ENCODE measurements at places on chromosomes 1 and 21.
A peak's percentile ranks its signal among the peaks of the same experiment; 100 is the strongest.

- DNase-seq: no peak
Measured at GRCh38 chr1:229509576-229509975, 1.4 kb upstream of the NUP133 start.

GRCh38 chr1:5954964-5955363 lies 37.3 kb downstream of the NPHP4 start:
- no peak for DNase-seq

GRCh38 chr1:115365738-115366137 lies 27.7 kb upstream of the NGF start:
- DNase-seq: no peak

DNA sequence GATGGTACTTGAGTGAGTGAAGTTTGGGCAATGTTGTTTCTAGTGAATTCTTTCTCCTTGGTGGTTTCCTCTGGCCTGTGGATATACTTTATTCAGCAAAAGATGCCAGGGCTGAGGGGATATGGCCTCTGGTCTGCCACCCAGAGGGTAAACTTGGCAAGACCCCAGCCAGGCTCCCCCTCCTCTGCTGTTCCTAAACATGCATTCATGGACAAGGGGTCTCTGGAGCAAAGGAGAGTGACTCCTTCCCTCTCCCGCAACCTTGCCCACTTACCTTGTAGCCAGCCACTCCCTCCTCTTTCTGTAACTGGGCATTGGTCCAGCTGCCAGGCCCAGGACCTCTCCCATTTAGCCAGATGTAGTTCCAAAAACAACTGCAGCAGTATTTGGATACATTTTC lies 43.8 kb downstream of the RUNX3 start:
- DNase-seq: no peak

DNA sequence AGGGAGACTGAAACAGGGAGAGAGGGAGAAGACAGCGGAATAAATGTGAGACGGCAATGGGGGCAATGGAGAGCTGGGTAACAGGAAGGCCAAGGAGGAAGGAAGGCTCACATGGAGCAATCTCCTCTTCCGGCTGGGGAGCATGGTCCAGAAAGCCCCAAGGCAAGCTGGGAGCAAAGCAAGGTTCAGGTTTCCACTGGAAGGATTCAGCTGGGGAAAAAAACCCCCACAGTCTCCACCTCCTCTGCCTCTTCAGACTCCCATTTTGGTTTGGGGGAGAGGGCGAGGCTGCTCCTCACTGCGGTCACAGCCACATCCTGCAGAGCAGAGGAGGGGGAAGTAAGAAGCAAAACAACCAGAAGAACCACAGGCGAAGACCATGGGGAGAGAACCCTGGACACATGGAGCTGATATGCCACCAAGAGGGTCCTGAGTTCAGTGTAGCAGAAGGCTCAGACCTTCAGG lies 650 bp downstream of the TNFAIP8L2 start:
- no peak for DNase-seq

DNA sequence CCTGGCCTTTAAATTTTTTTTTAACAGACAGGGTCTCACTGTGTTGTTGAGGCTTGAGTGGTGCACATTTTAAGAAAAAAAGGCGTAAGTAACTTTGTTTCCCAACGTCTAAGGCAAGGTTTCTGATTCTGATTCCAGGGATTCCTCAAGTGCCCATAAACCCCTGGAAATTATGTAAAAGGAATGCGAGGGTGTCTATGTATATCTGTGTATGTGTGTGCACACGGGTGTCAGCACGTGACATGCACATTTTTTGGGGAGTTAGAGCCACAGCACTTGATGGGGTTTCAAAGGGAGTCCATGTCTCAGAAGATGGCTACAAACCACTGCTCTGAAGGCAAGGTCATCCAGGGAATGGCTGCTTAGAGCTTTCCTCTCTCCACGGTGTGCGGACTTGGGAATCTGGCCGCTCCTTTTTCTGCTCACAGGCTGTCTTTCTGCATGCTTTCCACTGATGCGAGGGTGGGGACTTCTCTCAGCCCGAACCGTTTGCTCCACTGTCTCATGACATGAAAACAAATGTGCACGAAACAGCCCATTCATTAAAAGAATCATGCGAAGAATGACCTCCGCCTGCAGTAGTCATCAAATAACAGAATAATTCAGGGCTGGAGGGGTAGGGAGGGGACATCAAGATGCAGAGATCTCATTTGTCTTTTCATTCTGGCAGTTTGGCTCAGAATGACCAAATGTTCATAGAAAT lies 18.7 kb upstream of the RERE start:
- DNase-seq: no peak

DNA sequence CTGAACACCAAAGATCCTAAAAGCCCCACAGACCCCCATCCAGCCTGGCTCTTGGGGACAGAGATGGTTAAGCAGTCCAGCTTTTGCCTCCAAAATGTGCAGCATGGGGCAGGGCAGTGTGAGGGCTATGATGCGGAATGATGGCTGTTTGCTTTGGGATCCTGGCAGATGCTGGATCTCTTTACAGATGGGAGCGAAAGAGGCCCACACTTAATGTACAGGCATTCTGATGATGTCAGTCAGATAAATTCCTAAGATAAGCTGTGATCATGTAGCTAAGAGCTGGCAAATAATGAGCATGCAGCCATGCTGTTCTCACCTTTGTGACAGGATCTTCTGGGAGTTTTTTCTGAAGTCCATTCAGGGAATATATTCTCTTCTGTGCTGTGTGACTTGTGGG lies 17.6 kb upstream of the KCNQ4 start:
- no peak for DNase-seq

DNA sequence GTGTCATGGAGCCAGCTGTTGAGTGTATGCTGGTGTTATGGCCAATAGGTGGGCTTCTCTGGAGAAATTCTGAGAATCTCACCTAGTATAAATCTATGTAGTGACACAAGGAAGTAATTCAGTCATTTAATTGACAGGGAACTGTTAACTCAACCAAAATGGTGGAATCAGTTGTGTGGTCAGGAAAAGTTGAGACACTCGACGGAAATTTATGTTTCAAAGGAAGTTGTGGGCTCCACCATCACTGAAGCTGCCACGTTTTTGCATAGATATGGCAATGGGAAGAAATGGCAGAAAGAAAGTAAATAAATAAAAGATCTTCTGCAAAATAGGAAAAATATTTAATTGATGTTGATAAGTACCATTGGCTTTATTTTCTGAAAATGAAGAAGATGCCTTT lies 84.5 kb downstream of the ATP6V1G3 start:
- no peak for DNase-seq

DNA sequence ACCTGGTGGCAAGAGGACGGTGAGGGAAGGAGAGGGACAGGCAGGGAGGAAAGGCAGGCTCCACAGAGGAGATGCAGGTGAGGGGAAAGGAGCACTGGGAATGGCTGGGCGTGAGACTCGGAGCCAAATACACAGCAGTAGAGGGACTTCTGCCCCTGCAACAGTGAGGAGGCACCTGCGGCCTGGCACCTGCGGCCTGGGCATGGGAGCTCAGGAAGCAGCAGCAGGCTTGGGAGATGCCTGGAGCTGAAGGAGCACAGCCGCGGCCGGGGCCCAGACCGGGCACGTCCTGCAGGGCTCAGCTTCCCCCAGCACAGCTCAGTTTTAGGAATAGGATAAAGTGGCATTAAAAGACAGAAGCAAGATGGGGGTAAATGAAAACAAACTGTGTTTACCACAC lies 20.9 kb upstream of the TSPEAR start:
- no peak for DNase-seq

DNA sequence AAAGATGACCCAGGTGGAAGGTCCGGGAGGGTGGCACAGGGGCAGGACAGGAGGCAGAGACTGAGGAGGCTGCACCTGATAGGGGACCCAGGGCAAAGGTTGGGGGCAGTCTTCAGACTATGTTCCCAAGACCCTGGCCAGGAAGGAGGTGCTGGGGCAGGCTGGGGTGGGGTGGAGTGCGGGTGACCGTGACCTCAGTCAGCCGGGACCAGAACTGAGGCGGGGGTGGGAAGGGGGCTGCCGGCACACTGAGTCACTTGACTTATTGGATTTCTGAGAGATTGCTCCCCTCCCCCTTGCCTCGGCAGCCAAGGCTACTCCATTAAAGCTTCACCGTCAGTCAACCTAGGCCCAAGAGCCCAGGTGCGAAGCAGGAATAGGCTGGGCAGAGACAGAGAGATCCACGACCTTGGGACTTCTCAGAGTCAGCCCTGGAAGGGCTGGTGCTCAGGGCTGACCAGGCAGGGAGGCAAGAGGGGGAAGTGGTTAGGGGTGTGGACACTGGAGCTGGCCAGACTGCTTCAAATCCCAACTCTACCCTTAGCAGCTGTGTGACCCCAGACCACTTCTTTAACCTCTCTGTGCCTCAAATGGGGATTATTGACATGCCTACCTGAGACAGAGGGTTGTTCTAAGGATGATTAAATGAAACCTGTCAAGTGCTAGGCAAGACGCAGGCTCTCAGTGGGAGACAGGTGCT lies 47.9 kb upstream of the LAPTM5 start:
- DNase-seq: no peak

DNA sequence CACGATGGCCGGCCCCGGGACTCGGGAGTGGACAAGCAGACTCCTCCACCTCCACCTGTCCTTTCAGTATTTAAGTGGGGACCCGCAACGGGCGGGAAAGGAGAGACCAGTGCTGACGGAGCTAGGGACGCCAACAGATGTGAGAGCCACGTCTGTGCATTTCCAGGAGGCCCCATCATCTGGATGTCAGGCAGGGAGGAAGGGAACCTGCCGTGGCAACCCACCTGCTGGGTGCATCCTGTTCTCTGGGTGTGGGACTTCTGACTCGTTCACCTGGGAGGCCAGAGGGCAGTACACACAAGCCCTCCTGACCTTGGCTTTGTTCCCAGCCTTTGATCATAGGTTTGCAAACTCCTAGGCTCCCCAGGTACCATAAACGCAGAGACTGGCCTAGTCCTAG lies 5.6 kb upstream of the PCBP3 start:
- no peak for DNase-seq

DNA sequence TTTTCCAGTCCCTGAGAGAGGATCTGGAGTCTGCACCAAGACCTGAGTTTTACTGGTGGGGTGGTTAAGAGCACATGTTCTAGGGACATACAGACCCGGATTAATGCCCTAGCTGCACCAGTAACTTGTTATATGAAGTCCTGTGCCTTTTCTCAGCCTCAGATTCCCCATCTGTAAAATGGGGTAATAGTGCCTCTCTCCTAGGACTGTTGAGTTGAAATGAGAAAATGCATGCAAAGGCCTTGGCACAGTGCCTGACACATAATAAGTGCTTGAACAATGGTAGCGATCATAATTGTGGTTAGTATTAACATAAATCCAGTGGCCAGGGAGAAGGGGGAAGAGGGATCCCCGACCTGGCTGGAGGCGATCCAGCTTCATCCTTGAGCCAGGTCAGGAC lies 12.3 kb downstream of the AHDC1 start:
- DNase-seq: peak; percentile 66

GRCh38 chr1:181128592-181129497 lies 40.3 kb downstream of the IER5 start:
- no peak for DNase-seq

DNA sequence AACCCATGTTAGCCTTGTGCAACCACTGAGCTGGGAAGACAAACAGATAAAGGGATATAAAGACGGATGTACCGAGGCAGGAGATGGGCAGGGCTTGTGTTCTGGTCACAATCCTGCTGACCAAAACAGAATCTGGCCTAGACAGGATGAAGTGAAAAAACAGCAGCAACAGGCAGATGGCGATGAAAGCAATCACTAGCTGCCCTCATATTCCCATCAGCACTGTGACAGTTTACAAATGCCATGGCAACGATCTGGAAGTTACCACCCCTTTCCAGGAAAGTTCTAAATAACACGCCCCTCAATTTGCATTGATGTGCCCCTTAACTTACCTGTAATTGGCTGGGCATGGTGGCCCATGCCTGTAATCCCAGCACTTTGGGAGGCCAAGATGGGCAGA lies 40.6 kb upstream of the CD46 start:
- no peak for DNase-seq

DNA sequence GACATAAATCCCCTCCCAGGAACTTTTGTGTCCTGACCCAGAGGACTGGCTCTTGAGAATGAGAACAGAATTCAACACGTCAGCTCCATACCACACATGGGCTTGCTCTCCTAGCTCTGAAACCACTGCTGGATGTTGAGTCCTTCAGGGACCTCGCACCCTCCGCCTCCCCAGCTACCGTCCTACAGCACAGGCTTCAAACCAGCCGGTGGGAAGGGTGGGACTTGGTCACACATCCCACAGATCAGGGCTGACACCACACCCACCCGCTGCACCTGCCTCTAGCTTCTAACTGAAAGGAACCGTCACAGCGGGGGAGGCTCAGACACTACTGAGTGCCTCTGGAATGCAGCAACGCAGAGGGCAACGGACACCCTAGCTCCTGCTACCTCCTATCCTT lies 24.0 kb downstream of the MRAP start:
- no peak for DNase-seq

GRCh38 chr1:66274634-66275033 lies 259.3 kb upstream of the SGIP1 start:
- DNase-seq: no peak

- DNase-seq: no peak
Measured at GRCh38 chr1:92882819-92883218, 51.0 kb downstream of the RPL5 start.

DNA sequence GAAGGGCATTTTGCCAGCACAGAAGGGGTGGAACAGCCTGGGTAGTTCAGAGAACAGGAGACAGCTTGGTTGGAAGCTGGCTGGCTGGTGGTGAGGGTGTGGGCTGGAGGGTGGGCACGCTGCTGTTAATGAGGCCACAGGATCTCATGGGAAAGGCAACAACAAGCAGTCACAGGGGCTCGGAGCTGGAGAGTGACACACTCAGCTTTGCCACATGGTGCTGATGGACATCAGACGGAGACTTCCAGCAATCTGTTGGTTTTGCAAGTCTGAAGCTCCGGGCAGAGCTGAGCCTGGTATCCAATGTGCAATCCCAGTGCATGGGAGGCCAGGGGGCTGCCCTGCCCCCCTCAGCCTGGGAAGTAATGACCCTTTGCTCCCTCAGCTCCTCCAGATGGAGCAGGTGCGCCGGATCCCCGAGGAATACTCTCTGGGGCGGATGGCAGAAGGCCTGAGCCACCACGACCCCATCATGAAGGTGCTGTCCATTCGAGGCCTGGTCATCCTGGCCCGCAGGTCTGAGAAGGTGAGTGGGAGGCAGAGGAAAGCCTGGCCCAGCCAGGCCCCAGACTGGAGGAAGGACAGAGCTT lies 15.6 kb upstream of the TTC4 start:
- DNase-seq: no peak

- no peak for DNase-seq
Measured at GRCh38 chr1:26317612-26318337, at the start of gene CD52. CD52 (plus strand) TSS chr1:26317958; CDS start chr1:26318018, 60 bp downstream.

DNA sequence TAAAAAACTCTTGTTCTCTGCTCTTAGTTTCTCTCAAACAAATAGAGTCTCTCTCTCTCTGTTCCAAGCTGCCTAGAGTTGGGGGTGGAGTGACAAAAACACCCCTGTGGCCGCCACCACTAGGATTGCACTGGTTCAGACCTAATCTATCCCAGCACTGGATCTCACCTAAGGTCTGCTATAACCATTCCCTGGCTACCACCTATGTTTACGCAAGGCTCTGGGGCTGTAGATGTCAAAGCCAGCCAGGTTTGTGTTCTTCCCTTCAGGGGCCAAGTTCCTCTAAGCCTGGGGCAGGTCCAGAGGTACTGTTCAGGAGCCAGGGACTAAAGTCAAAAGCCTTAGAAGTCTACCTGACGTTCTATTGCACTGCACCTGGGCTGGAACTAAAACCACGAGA lies 12.8 kb upstream of the CYP2J2 start:
- no peak for DNase-seq
